ENCODE measurements at places on chromosomes 5 and 9. TPM values are rescaled to one million over a fixed set of nuclear protein-coding genes. Genes with fewer than 3 reads are reported as not detected.

DNA sequence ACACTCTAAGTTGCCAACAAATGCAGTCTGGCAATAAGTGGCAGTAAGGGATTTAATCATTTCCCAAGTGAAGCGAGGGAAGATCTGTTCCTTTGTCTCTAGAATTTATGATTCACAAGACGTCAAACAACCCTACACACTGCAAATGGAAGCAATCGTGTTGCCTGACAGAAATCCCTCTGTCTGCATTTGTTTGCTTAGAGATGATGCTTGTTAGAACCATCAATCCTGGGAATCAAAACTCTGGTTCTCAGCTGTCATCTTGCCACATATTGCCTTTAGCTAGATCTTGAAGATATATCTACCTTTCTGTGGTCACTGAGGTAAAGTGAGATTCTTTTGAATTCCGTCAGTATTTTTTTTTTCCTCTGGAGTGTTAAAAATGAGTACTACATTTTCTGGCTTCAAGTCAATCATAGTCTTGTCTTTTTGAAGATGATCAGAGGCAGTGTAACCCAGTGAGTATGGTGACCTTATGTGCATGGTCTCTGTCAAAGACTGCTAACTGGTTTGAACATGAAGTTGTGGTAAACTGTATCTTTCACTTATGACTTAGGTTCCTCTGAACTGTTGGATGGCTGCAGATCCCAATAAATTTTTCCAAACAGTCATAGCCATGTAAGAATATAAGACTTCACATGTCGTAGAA lies 106.4 kb upstream of the STARD4 start:
- H3K4me1 ChIP-seq: peaks cover 2% of the 10 kb centered on the region
- no peak overlapping the region for H3K27ac ChIP-seq
- H3K4me3 ChIP-seq: no peak overlapping the region
- H3K36me3 ChIP-seq: no peaks in the 10 kb centered on the region

GRCh38 chr9:99057665-99058625 lies 47.0 kb upstream of the TGFBR1 start:
- H3K4me1 ChIP-seq: peaks cover 51% of the 10 kb centered on the region
- no peaks in the 10 kb centered on the region for H3K27me3 ChIP-seq
- no peaks in the 10 kb centered on the region for H3K36me3 ChIP-seq
- no peak for DNase-seq
- peak overlapping the region; percentile 89 for H3K27ac ChIP-seq
- H3K4me3 ChIP-seq: peak overlapping the region; percentile 96

GRCh38 chr5:173770637-173771036 lies 117.5 kb upstream of the CPEB4 start:
- H3K27me3 ChIP-seq: peaks cover 26% of the 10 kb centered on the region
- H3K4me1 ChIP-seq: peaks cover 4% of the 10 kb centered on the region
- no peak overlapping the region for H3K27ac ChIP-seq
- DNase-seq: no peak

DNA sequence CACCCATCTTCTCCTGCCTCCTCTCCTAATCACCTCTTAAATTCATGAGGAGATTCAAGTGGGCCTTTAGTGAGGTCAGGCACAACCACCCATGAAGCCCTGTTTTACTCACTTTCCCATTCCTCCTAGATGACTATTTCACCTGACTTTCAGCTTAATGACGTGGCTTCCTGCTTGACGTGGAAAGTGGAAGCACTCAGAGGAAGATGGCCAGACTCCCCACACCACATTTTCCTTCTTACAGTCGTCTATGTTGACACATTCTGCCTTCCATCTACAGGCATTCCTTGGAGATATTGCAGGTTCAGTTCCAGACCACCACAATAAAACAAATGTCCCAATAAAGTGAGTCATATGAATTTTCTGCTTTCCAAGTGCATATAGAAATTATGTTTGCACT lies 146.4 kb upstream of the TAS2R1 start:
- no peaks in the 10 kb centered on the region for H3K36me3 ChIP-seq
- no peak for DNase-seq
- H3K27me3 ChIP-seq: no peaks in the 10 kb centered on the region
- no peaks in the 10 kb centered on the region for H3K4me1 ChIP-seq

- H3K4me1 ChIP-seq: no peaks in the 10 kb centered on the region
- no peaks in the 10 kb centered on the region for H3K36me3 ChIP-seq
- no peak overlapping the region for H3K4me3 ChIP-seq
- DNase-seq: no peak
- H3K27me3 ChIP-seq: no peaks in the 10 kb centered on the region
Observed at GRCh38 chr5:17989567-17990563, 355.6 kb downstream of the TAF11L14 start.

DNA sequence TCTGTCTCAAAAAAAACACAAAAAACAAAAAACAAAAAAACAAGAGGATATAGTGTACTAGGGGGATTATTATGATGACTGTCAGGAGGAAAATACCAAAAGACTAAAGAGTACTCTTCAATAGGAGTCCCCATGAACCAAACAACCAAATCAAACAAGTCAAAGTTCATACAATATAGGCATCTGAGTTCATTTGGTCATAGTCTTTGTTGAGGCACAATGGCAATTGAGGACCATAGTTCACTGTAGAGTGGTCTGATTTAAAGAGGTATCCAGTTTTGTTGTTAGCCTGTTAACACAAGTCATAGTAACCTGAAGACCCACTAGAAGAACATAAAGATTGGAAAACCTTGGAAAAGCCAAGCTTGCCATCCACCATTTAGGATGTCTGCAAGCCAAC lies 11.3 kb upstream of the UBTD2 start:
- H3K27ac ChIP-seq: no peak overlapping the region
- H3K4me1 ChIP-seq: peaks cover 4% of the 10 kb centered on the region
- no peaks in the 10 kb centered on the region for H3K36me3 ChIP-seq
- DNase-seq: no peak
- peaks cover 6% of the 10 kb centered on the region for H3K27me3 ChIP-seq
- no peak overlapping the region for H3K4me3 ChIP-seq

DNA sequence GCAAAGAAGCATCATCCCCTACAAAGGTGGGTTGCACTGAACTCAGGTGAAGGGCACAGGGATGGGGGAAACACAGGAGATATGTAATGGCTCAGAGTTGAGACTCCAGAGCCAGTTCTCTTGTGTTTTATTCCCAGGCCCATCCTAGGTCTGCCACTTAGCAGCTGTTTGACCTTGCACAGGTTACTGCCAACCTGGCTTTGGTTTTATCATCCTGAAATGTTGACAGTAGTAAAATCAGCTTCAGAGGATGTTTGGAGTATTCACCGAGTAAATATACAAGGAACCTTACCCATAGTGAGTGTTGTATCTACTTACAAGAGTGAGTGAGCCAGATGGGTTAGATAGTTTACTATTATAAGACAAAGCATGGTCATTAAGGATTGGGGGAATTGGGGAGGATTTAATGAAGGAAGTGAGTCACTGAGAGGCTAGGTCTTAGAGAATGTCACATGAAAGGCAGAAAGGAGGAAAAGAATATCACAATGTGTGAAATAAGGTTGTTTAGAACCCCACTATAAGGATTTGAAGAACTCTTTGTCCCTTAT lies 141.3 kb downstream of the MAN2A1 start:
- no peaks in the 10 kb centered on the region for H3K27me3 ChIP-seq
- H3K36me3 ChIP-seq: peaks cover 6% of the 10 kb centered on the region
- DNase-seq: no peak
- H3K4me3 ChIP-seq: no peak overlapping the region

DNA sequence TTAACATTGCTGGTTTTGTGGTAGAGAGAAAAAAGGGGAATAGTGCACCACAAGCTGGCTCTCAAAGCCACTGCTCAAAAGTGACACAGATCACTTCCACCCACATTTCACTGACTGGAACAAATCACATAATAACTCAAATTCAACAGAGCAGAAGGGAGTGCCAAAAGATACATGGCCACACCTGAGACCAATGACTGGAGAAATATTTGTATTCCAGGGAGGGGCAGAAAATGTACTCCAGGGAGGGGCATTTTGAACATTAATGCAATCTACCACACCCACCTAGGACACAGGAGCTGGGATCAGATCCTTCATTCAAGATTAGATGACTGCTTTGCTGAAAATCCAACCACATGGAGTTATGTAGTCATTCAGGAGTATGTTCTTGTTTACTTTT lies 44.8 kb upstream of the ALDOB start:
- peaks cover 2% of the 10 kb centered on the region for H3K36me3 ChIP-seq
- H3K27me3 ChIP-seq: peaks cover 78% of the 10 kb centered on the region
- H3K4me1 ChIP-seq: peaks cover 2% of the 10 kb centered on the region
- no peak overlapping the region for H3K4me3 ChIP-seq
- DNase-seq: no peak

DNA sequence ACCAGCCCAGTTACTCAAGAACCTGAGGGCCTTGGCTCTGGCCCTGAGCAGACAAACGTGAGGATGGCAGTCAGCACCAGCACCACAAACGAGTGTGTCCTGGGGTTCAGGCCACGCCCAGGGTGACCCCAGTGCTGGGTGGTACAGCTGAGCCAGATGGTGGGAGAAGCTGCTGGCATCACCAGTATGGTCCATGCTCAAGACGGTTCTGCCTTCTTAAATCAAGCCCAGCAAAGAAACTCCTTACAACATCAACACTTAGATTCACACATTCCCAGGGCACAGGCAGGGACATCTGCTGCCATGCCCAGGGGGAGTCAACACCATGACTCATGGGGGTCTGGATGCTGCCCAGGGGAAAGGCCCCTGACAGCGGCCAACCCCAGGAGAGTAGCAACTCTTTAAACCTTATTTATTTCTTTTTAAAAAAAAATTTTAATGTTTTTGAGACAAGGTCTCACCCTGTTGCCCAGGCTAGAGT lies 31.3 kb downstream of the IPPK start:
- H3K36me3 ChIP-seq: peaks cover 7% of the 10 kb centered on the region
- no peak for DNase-seq
- H3K4me1 ChIP-seq: peaks cover 2% of the 10 kb centered on the region
- H3K27ac ChIP-seq: no peak overlapping the region
- no peak overlapping the region for H3K4me3 ChIP-seq
- no peaks in the 10 kb centered on the region for H3K27me3 ChIP-seq

The ALDH7A1 gene
- total RNA-seq: 0.91 TPM

The DDX4 gene
- not detected for total RNA-seq

The STPG3 gene
- not detected for total RNA-seq

The NUTM2G gene
- not detected for total RNA-seq

The PTGES gene
- total RNA-seq: not detected

Data from T-helper 17 cell (primary cell).